ENCODE measurements at places on chromosomes 5 and 9.
A peak's percentile ranks its signal among the peaks of the same experiment; 100 is the strongest.

DNA sequence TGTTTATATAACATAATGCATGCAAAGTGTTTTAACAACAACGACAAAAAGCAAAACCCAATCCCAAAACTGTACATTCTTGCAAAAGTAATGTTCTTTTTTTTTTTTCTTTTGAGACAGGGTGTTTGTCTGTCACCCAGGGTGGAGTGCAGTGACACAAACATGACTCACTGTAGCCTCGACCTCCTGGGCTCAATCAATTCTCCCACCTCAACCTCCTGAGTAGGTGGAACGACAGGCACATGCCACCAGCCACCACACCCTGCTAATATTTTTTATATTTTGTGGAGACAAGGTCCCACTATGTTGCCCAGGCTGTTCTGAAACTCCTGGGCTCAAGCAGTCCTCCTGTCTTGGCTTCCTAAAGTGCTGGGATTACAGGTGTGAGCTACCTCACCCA, 13.6 kb upstream of the HAVCR1 start:
- ATAC-seq, result peak; percentile 68

DNA sequence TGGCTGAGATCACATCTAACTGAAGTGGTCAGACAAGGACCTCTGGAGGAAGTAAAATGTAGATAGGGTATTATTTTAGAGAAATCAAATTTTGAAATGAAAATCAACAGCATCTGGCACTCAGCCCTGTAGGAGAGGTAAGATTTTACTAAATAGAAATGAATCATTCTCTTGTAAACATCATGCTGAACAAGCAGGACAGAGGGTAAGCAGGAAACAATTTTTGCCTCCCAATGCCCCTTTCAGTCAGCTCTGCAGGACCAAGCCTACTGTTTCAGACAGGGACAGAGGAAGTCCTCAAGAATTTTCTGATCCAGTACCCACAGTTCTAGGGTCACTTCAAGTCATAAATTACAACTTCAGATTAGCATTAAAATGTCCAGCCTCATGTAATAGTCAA, 190.1 kb downstream of the ESM1 start:
- ATAC-seq, result no peak

- ATAC-seq, result no peak
Measured at GRCh38 chr9:90826326-90827020, 24.9 kb downstream of the SYK start.

- ATAC-seq, result no peak
Measured at GRCh38 chr9:131169563-131170240, 44.3 kb downstream of the NUP214 start.

DNA sequence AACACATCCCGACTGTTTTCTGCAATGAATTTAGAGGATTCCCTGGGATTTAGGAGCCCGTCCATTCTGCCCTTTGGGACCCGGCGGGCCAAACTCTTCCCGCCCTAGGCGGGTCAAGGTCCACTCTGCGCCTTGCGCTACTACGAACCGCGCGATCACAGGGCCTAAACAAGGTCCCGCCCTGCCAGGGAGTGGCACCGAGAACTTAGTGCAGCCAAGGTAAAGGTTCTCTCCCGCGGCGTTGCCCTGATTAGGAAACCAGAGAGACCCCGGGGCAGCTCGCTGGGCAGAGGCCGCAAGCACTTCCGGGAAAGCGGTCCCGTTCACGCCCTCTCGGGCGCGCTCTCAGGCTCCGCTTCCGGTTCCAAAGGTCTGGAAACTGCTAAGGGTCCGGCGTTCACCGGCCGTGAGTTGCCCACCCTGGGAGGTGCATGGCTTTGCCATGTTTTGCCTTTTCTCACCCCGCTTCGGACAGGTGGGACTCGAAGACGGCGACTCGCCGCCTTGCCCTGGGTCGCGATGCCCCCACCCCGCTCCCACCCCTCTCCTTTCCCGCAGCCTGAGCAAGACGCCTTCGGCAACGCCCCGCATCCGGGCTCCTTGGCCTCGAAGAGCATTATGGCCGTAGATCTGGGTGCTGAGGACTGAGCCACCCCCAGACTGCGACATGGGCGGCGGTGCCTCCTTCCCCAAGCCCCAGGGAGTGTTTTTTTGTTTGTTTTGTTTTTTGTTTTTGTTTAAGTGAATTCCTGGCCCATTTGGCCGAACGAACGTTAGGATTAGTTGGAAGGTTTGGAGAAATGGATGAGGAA, 23.4 kb downstream of the HNRNPK start:
- peak; percentile 84 for ATAC-seq

- ATAC-seq, result peak; percentile 67
Measured at GRCh38 chr5:112757468-112758208, 20.0 kb downstream of the APC start.

DNA sequence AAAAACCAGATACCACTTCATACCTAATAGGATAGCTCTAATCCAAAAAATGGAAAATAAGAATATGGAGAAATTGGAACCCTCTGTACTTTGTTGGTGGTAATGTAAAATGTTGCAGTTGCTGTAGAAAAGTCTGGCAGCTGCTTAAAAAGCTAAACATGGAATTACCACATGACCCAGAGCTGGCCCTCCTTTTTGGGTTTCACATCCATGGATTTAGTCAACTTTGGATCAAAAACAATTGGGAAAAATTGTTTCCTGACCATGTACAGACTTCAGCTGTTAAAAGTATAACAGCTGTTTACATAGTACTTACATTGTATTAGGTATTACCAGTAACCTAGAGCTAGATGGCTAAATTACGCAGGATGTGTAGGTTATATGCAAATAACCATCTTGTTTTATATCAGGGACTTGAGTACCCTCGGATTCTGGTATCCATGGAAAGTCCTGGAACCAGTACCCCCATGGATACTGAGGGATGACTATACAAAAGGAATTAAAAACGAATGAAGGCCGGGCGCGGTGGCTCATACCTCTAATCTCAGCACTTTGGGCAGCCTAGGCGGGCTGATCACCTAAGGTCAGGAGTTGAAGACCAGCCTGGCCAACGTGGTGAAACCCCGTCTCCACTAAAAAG, 15.8 kb downstream of the DNAJA1 start:
- ATAC-seq, result no peak

- no peak for ATAC-seq
Measured at GRCh38 chr9:129032541-129033159, 3.8 kb upstream of the MIGA2 start.

DNA sequence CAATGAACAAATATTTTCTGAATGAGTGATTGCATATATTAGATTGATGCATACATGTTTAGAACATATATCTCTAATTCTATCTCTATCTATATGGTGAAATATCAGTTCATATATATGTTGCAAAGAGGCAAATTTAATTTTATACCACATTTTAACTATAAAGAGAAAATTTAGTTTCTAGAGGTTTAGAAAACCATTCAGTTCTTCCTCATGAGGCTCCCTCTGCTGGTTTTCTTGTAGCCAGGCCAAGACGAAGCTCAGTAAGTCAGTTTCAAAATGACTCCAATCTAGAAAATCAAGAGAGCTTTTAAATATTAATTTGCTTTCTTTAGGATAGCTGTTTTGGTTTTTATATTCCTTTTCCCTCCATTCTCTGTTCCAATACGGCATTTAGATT, 312.1 kb downstream of the TMEM232 start:
- ATAC-seq, result no peak

DNA sequence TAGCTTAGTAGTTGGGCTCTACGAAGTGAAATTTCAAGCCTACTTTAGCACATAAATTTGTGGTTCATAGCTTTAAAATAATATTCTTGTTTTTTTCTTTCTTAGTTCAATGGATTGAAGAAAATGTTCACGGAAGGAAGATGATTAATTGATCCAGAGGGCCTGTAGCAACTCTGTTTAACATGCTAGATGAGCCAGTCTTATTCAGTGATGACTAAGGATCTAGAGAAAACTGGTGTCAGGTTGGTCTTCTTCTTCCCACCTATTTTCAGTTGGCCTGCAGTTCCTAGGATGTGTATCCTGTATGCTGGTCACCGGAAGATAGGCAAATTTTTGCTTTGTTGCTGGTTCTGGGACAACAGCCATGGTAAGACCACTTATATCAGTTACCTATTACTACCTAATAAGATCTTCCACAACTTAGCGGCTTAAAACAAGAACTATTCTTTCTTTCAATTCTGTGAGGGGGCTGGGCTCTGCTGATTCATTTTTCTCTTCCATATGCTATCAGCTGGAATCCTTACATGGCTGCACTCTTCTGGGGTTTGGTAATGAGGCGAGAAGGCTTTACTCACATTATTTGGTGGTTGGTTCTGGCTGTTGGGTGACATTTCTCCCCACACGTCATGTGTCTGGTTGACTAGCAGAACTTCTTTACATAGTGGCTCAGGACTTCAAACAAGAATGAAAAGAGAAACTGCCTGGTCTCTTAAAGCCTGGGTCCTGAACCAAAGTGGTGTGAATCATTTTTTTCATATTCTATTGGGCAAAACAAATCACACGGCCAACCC, 182.7 kb upstream of the ACTBL2 start:
- ATAC-seq, result no peak

- no peak for ATAC-seq
Measured at GRCh38 chr5:147481874-147482705, 27.8 kb downstream of the DPYSL3 start.

DNA sequence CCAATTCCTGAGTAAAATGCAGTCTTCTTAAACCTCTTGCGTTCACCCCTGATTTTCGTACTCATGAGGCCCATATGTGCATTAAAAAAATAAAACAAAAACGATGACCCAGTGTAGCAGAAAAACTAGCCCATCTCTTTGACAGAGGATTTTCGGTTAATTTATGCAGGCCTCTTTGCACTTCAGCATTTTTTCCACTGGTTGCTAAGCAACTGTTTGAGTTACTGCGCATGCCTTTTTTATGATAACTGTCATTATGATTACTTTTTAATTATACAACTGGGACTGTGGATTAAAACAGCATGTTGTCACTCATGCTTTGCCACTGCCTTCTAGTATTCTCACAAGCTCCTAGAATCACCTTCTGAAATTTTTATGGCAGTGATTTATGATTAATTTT, 165.0 kb downstream of the SMARCA2 start:
- ATAC-seq, result no peak

DNA sequence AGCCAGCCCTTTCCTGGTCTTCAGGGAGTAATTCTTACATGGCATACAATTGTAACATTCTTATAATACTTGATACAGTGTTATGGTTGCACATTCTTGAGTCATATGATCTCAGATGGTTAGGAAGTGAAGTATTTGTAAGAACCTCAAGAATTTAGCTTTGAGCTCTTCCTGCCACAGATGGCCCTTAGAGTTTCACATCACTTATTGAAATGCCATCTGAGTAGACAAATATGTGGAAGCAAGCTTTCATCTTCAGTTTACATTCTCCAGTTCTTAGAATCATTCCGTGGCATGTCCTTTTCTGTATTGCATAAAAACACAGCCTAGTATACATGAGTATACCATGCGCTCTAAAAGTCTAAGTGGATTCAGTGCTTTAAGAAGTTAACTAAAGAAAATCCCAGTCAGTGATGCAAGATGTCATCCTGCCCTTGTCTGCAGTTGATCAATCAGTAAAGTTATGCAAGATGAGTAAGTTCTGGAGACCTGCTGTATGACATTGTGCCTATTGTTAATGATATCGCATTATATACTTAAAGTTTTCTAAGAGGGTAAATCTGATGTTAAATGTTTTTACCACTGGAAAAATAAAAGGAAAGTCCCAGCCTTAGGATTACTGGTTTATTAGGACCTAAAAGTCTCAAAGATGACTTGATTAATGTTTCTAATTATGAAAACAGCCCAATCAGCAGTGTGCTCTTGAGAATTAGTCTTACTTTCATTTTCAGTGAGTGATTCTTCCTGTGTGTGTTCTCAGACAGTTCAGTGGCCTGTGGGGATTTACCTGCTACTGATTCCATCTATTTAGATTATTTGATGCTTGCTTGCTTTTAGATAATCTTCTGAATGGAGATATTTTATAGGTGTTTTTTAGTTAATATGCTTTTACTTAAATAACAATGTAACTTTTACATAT, 29.4 kb downstream of the RHOBTB3 start:
- ATAC-seq, result peak; percentile 92

DNA sequence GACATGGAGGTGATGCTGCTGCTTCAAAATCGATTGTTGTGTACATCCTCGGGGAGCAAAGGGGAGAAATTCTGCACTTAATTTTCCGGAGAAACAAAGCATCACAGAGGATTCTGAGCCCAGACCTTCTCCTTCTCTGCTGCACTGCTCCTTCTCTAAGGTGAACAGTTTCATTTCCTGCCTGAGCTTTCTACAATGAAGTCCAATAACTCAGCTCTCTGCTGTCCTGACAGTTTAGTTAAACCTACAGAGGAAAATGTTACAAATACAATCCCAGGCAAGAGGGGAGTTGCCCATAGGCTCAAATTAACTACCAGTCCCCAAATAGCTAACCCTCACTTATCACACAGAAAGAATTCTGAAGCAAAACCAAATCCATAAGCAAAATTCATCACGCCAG, 206.3 kb downstream of the EFNA5 start:
- no peak for ATAC-seq

GRCh38 chr5:58462154-58462553, 2.3 kb upstream of the PLK2 start:
- no peak for ATAC-seq

- no peak for ATAC-seq
Measured at GRCh38 chr9:71353720-71354119, 232.3 kb upstream of the TRPM3 start.

GRCh38 chr9:84899326-84899725, 229.8 kb downstream of the NTRK2 start:
- ATAC-seq, result no peak

- no peak for ATAC-seq
Measured at GRCh38 chr9:3261484-3261883, 264.3 kb downstream of the RFX3 start.

GRCh38 chr9:15354713-15355112, 47.7 kb upstream of the TTC39B start:
- ATAC-seq, result no peak

DNA sequence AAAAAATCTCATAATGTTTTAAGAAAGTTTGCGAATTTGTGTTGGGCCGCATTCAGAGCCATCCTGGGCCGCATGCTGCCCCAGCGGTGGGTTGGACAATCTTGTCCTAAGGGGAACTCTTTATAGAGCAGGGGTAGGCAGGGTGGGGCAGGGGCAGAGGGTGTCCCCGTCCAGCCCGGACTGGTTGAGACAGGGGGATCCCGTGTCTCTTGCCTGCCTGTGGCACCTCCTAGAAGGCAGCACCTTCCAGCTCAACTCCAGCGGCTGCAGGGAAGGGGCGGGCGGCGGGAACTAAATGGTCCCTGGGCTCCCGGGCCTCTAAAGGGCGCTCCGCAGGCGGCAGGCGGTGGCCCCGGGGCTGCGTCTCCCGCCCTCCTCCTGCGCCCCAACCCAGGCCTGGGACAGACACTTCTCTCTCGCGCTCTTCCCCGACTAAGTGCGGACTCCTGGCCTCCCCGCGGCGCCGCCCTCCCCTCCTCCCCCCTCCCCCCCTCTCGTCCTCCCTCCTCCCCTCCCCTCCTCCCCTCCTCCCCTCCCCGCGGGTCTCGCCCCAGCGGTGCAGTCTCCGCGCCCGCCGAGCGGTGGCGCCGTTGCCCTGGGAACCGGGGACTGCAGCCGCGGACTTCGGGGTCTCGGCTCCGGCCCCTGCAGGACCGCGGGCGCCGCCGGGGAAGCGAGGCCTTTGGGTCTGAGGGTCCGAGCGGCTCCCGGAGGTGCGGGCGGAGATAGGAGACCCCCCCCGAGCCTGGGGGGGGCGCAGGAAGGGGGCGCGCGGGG, 132.6 kb downstream of the MRPL36 start:
- ATAC-seq, result no peak

Measured in activated CD4-positive, CD25-positive, alpha-beta regulatory T cell treated with anti-CD3 and anti-CD28 coated beads, Interleukin-2, amount 50 U/mL, for 24 hours (primary cell).